PC-9 (cell line): ENCODE measurements at places on chromosomes 3 and 15.

DNA sequence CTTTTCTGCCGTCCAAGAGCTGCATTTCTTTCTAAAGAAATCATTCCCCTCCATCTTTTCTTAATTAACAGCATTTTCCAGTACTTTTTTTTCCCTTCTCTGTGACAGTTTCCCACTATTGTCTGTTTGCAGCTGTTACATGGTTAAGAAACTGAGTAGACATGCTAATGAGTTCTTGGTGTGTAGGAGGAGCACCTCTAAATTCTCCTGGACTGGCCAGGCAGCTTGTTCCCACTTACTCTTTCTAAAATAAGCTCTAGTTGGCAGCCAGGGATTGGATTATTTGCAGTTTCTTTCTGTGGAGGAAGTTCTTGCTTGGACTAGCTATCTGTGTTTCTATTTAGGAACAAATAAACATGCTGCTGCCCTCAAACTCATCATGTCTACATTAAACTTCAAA, 235.1 kb upstream of the GAP43 start:
- DNase-seq = no peak

GRCh38 chr3:115381573-115381912, 234.5 kb upstream of the ZBTB20 start:
- no peak for DNase-seq

- DNase-seq = peak; percentile 27
Measured at GRCh38 chr3:189276444-189277219, 104.9 kb downstream of the TPRG1 start.

GRCh38 chr3:146156666-146157314, 4.2 kb downstream of the PLOD2 start:
- no peak for DNase-seq

GRCh38 chr3:61132062-61132461, 119.2 kb downstream of the FHIT start:
- DNase-seq = no peak

- DNase-seq = no peak
Measured at GRCh38 chr3:125067225-125067624, 11.4 kb upstream of the HEG1 start.
